ENCODE measurements at places on chromosomes 12 and 14.
A peak's percentile ranks its signal among the peaks of the same experiment; 100 is the strongest.

- DNase-seq, result no peak
Measured at GRCh38 chr12:118370601-118371000, 2.1 kb downstream of the TAOK3 start.

DNA sequence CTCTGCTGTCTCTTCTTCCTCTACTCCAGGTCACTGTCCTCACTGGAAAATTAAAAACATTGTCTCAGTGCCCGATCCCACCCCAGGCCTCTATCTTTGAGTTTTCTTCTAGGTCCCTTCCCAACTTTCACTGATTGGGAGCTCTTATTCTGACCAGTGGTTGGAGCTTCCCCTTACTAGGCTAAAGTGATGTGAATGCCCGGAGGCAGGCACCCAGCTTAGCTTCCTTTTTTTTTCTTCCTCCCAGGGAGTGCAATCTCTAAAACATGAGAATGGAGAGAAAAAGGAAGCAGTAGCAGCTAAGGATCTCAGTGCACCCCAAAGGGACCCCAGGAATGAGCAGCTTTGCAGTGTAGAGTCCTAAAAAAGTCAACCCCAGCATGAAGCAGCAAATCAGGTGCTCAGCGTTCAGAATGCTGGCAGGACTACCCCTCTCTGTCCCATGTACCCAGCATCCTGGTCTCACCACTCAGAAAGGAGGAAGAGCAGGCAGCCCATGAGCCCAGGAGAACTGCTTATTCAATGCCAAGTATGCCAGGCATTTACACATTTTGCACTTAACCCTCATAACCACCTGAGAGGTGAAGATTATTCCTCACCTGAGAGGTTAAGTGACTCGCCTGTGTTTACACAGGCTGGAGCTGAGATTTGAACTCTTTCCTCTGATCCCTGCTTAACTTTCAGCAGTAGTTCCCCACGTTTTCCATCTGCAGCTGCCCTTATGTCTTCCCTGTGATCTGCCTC lies 146.2 kb upstream of the PWP1 start:
- DNase-seq, result no peak

GRCh38 chr14:44820230-44820964 lies 141.3 kb downstream of the KLHL28 start:
- DNase-seq, result no peak

DNA sequence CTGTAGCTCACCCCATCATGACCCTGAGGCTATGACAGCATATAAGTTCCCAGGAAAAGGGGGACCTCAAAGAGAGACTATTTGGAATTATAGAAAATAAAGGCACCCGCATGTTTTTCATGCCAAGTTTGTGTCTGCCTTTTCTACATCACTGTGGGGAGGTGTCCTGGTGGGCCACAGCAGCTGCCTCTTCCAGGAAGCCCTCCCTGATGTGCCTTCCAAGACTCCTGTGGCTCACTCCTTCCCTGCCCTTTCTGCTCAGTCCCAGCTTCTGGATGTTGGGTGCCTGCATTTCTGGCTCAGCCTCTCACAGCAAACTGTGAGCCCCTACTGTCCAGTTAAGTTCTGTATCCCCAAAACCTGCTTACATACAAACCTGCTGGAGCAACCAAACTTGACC lies 36.3 kb upstream of the BEGAIN start:
- DNase-seq, result no peak

DNA sequence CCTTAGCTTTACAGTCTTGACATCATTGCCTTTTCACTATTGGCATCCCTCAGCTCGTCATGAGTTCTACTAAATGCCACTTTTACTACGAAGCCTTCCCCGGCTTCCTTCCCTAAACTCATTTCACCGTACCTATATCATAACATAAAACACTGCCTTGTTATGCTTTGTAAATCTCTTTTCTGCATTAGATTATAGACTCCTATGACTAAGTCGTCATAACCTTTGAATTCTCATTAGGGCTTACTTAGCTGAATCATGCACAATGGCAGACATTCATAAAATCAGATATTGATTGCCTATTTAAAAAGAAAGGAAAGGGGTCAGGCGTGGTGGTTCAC lies 21.0 kb downstream of the BTG1 start:
- DNase-seq, result no peak

GRCh38 chr14:71361336-71361735 lies 454.1 kb downstream of the PCNX1 start:
- DNase-seq, result no peak

DNA sequence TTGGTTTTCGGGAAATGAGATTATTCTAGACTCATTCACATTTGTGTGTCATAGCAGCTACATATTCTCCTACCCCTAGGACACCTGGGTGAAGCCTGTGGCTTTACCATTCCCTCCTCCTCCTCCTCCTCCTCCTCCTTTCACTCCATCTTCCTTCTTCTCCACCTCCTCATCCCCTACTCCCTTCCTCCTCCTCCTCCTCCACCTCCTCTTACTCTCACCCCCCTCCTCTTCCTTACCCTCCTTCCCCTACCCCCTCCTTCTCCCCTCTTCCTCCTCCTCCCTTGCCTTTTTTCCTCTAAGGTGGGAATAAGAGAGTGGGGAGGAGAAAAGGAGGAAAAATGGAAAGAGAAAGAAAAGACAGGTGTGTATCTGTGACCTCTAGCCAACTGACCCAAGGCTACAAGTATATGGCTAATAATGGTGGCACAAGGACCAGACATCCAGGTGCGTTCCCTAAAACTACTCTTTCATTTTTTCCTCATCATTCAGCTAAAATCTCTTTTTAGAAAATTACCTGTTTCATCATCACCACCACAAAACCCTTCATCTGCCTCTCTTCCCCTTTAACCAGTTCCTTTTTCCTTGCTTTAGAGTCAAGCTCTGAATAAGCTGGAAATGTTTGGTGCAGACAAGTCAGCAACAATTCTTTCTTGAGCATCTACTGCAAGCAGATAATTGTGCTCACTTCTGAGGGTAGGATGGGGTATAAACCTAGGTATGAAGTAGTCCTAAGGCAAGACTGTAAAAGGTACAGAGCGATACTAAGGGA lies 149.8 kb upstream of the FOXN3 start:
- DNase-seq, result no peak

DNA sequence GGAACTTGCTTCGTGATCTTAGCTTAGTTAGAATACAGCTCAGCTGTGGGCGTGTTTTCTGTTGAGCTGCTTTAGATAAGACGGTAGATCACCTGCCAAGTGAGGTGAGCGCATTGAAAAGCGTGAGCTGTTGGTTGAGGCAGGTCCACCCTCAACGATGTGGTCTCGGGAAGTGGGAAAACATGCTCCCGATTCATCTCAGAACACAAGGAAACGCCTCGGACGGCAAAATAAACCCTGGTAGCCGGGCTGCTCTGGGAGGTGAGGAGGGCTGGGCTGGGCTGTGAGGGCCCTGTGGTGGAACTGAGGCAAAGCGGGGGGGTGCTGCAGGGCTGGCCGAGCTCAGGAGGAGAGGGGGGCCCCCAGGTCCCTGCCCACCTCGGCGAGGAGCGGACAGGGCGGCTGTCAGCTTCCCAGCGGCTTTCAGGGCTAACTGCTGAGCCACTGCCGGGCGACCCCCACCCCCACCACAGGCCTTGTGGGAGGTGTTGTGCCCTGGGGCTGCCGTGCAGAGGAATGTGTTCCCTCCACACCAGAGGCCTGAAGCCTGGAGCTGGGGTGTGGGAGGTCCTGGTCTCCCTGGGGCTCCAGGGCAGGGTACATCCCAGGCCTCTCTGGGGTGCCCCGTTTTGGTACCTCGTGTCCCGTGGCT lies 30.7 kb downstream of the NOC4L start:
- DNase-seq, result no peak

GRCh38 chr12:108449478-108449877 lies 65.6 kb upstream of the FICD start:
- DNase-seq, result no peak

DNA sequence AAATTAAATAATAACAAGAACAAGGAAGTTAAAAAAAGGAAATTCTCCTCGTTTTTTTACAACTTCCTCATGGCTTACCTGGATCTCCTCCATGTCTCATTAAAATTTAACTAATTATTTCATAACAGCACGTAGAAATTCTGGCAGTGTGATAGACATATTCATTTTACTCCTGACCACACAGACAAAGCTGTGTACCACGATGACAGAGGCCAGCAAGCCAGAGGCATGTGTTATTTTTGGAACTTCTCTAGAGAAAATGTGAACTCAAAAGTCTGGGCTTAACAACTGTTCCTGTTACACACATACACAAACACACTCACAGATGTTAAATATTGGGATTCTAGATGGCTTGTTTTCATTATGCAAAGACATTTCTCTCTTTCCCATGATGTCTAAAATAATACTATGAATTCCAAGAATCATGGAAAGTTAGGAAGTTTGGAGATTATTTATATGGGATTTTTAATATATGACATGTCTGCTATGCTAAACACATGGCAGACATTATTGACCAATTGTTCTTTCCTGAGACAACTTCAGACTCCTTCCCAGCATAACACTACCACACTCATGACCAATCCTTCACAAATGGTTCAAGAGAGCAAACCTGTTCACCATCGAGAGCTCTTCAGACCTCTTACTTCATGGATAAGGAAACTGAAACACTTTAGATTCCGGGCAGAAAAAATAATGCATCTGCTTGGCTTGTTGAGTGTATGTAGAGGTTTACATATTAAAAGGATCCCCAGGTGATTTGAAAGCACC lies 158.7 kb downstream of the DACT1 start:
- no peak for DNase-seq

DNA sequence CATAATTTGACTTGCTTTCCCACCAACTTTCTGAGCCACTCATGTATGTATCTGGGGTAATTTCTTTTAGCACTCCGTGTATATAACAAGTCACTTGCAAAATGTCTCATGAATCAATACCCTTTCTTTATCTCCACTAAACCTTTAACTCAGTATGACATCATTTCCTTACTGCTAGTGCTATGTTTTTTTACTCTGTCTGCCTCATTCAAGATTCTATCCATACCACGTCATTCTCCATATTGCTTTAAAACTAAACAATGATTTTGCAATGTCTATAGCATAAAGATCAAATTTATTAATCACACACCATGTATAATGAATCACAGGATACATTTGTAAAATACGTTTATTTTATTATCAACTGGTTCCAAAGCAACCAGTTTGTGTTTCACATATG lies 178.2 kb downstream of the PIK3C2G start:
- DNase-seq, result no peak

GRCh38 chr12:6280053-6280469 lies 30.4 kb upstream of the PLEKHG6 start:
- no peak for DNase-seq

- DNase-seq, result peak; percentile 97
Measured at GRCh38 chr12:22624870-22625761, at the start of gene ETNK1. TSS of gene ETNK1 (plus strand) at chr12:22625171. CDS start at chr12:22625431, 260 bp downstream.

DNA sequence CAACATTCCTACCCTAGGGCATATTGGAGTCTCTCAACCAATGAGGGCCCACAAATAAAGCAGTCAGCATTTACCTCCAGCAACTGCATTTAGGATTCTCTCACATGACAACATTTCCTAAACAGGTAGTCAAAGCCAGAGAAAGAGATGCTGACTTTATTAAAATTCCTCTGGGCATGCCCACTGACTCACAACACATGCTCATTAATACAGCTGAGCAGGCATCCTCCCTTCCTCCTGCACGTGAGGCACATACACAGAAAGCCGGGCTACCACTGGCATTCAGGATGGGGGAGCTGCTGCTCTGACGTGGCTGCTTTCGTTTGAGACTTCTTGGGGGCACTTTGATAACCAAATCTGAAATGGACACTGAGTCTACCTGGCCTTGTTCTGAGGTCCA lies 174.1 kb downstream of the NRXN3 start:
- DNase-seq, result no peak

- DNase-seq, result peak; percentile 71
Measured at GRCh38 chr14:68506021-68506644, 286.7 kb downstream of the ZFP36L1 start.

GRCh38 chr12:13976880-13977279 lies 4.5 kb downstream of the GRIN2B start:
- DNase-seq, result no peak

- DNase-seq, result peak; percentile 1
Measured at GRCh38 chr14:35470755-35471154, 63.2 kb upstream of the INSM2 start.

DNA sequence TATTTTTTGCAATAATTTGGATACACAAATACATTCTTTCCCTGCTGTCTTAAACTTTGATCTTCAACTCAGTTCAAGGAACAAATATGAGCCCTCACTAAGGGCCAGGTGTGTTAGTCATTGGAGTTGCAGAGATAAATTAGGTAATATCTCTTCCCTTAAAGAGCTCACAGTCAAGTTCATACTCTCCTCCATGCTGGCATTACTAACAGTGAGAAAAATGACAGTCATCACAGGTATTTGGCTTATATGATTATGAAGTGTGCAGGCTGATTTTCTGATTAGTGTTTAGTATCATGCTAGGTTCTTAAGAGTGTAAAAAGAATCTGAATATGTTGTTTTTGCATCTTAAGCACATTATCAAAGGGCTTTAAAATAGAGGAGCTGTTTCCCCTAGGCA lies 594.7 kb downstream of the CCER1 start:
- DNase-seq, result no peak

DNA sequence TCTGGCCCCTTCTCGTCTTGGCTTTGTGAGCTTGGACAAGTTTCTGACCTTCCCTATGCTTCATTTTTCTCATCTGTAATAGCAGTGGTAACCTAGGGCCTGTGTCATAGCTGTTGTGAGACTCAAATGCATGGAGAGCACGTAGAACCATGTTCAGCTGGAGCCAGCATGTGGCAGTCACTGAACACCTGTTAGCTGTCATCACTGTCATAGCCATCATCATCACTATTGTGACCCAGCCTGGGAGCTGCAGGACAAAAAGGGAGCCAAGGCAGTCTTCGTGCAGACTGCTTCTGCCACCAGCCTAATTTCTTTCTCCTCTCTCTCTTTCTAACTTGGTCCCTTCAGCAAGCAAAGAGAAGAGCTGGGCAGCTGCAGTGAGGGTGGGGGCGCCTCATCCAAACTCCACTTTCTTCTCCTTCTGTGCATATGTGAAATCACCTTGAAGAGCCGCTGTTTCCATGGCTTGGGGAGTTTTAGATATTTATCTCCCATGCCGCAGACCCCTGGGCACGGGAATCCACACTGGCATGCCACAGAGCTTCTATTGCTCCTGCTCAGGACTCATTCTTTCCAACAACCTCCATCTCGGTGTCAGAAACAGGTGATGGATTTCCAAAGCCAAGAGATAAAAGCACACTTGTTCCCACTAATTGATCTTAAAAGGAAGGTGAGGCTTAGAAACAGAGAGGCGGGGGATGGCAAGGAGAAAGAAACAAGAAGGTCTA lies 87.0 kb downstream of the SRRM4 start:
- DNase-seq, result no peak

- no peak for DNase-seq
Measured at GRCh38 chr14:104523546-104523935, 56.0 kb upstream of the C14orf180 start.
